A172 (cell line): ENCODE measurements at places on chromosomes 3 and 15. TPM values are rescaled to one million over a fixed set of nuclear protein-coding genes. Genes with fewer than 3 reads are reported as not detected.

GRCh38 chr15:87215100-87215499 lies 1041.4 kb downstream of the NTRK3 start:
- no peak for DNase-seq

- no peak for DNase-seq
These were observed 243.6 kb downstream of the ZIC1 start for GRCh38 chr3:147652651-147653366.

The DOCK3 gene
- 1.4 TPM in 2 replicates for total RNA-seq

- DNase-seq, result peak; percentile 40
These were observed 121.0 kb downstream of the ASB7 start for GRCh38 chr15:100723315-100723801.

The ALDH1L1 gene
- 0.50 TPM in 1 of 2 replicates, not detected in the other for total RNA-seq

The MYO9A gene
- total RNA-seq, result 14.9 and 18.4 TPM in 2 replicates

DNA sequence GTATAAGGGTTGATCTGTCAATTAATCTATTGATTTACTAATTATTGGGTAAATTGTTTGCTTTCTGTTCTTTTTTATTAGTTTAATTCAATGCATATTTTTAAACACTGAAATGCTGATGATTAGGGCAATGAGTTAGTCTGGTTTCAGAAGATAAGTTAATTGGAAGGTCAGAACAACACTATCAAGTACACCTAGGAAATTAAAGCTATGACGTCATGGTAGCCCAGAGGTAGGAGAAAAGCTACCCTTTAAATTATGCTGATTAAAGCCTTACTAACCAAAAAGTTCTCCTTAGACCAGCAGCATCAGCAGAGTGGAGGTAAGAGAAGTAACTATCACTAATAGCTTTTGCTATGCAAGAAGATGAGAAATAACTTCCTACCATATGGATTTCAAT lies 770.4 kb upstream of the ARPP21 start:
- no peak for DNase-seq

The AHSG gene
- not detected in 2 replicates for total RNA-seq

DNA sequence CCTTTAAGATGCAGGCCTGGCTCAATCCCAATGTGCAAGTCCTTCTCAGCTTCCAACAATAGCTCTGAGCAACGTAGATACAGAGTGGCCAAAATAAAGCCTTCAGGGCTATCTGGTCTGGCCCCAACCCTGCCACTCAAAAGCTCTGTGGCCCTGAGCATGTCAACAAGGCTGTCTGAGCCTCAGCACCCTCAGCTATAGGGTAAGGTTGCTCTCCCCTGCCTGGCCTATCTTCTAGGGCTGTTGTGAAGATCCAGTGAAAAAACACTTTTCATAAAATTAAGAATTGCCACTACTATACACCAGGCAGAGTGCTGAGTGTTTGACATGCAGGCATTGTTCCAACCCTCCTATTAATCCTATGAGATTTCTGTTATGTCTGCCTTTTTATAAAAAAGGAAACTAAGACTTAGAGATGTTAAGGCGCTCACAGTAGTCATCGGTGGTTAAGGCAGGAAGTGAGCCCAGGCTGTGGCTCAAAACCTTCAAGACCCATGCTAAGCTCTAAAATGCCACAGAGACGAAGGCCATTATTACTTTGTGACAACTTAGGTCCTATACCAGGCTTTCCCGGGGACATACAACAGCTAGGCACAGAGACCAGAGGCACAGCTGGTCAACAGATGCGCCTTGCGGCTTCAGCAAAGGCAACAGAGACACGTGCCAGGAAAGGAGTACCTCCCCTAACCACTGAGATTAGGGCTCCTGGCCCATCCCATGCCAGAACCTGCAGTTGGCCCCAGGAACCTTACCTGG lies 5.1 kb downstream of the POLG start:
- no peak for DNase-seq

DNA sequence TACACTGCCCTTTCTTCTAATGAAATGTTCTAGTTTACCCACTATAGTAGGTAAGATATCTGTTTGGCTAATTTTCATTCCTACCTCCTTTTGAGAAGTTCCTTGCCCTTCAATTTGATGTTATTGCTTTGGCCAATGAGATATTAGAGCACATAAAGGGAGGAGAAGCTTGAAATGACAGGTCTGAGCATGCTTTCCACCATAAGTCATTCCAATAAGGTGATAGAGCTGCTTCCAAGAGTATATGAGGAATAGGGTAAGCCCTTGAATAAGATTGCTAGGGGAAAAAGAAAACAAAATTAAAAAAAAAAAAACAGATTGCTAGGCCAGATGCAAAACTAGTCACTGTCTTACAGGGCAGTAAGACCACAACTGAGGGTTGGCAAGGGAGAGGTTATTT lies 78.9 kb upstream of the TRIM42 start:
- DNase-seq, result no peak

GRCh38 chr15:38085114-38085513 lies 150.7 kb downstream of the TMCO5A start:
- DNase-seq, result no peak

- peak; percentile 87 for DNase-seq
These were observed 2.4 kb upstream of the CFAP91 start for GRCh38 chr3:119700269-119700919.

The GREM1 gene
- not detected in 2 replicates for total RNA-seq

The ZNF717 gene
- total RNA-seq, result 0.21 and 0.57 TPM in 2 replicates

DNA sequence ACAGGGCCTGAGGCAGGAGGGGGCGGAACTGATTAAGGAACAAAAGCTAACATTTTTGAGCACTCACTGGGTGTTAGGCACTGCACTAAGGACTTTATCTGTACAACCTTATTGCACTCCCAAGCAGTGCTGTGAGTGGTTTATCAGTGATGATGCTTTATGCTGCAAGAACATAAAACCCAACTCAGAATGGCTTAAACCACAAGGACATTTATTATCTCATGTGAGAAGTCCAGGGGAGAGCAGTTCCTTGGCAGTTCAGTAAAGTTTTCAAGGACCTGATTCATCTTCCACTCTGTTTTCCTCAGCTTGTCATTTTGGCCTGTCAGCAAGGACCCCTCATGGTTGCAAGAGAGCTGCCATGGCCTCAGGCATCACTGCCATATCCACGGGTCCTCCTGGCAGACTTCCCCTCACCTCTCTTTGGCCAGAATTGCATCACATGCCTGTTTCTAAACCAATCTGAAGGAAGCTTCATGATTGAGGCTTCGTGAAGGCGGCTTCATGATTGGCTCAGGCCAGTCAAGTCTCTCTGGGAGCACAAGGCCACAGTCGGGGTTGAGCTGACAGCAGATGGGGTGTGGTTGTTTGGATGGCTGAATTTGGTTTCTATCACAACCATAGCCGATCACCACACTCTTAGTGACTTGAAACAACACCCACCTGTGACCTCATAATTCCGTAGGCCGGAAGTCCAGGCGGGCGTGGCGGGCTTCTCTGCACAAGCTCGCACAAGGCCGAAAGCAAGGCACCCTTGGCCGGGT lies 15.8 kb downstream of the EFCC1 start:
- peak; percentile 27 for DNase-seq

GRCh38 chr3:128229106-128229857 lies 76.0 kb downstream of the EEFSEC start:
- DNase-seq, result no peak

DNA sequence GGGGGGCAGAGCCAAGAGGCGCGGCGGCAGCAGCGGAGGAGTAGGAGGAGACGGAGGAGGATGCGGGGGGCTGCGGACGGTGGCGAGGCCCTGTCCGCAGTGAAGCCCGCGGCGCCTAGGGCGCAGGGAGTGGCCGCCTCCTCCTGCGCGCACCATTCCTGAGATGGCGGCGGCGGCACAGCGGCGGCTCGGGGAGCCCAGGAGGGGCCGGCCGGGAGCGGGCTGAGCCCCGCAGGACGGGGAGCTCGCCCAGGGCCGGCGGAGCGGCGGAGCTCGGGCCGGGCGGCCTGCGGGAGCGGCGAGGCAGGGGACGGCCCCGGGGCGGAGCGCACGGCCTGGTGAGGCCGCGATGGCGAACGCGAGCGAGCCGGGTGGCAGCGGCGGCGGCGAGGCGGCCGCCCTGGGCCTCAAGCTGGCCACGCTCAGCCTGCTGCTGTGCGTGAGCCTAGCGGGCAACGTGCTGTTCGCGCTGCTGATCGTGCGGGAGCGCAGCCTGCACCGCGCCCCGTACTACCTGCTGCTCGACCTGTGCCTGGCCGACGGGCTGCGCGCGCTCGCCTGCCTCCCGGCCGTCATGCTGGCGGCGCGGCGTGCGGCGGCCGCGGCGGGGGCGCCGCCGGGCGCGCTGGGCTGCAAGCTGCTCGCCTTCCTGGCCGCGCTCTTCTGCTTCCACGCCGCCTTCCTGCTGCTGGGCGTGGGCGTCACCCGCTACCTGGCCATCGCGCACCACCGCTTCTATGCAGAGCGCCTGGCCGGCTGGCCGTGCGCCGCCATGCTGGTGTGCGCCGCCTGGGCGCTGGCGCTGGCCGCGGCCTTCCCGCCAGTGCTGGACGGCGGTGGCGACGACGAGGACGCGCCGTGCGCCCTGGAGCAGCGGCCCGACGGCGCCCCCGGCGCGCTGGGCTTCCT lies at the start of gene GPR27:
TSS of gene GPR27 (plus strand) at position 155 of the 909 bp plus-strand sequence. CDS start at position 350, 195 bp downstream.
- no peak for DNase-seq

The COL6A5 gene
- total RNA-seq, result under 0.01 TPM in 2 replicates

DNA sequence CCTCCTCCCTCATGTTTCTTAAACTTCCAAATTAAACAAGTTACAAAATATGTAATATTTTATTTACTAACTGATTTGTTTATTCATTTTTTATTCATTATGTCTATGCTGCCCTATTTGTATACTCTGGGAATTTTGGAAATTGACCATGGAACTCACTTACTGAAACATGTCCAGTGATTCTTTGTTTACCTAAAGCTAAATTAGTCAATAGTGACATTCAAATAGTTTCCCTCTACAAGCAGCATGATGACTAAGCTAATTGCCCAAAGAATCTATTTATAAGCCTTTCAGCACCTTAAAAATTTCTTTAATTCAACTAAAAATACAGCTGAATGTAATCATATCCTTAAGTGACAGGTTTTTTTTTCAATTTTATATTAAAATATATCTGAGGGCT lies 437.7 kb downstream of the SI start:
- no peak for DNase-seq

GRCh38 chr15:38145651-38146111 lies 107.0 kb upstream of the SPRED1 start:
- DNase-seq, result no peak

The GPR171 gene
- total RNA-seq, result not detected in 2 replicates
